ENCODE measurements at places on chromosomes 4 and X.

DNA sequence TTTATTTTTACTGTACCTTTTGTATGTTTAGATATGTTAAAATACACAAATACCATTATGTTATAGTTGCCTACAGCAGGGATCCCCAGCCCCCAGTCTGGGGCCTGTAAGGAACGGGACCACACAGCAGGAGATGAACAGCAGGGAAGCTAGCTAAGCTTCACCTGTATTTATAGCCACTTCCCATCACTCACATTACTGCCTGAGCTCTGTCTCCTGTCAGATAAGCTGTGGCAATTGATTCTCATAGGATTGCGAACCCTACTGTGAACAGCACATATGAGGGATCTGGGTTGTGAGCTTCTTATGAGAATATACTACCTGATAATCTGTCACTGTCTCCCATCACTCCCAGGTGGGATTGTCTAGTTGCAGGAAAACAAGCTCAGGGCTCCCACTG is 73.9 kb downstream of the BMPR1B start:
- DNase-seq = no peak

- no peak for DNase-seq
These were observed 37.1 kb upstream of the IRAK1 start for GRCh38 chrX:154056770-154057241.

DNA sequence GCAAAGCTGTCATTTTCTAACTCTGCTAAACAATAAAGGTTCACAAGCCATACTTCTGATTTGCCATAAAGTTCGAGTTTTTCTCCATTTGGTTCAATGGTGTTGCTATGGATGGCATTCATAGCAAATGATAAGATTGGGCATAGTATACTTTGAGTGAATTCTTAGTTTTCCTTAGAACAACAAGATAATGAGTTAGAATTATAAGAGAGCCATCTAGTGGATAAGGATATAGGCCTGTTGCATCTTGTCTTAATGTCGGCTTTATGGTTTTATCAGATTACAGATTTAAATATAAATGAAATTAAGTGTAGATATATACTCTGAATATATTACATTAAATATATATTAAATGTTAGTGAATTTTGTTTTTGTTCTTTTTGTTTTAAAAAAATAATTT is 644.6 kb downstream of the IL1RAPL1 start:
- DNase-seq = no peak

GRCh38 chr4:72969976-72970375 is 99.5 kb downstream of the COX18 start:
- no peak for DNase-seq

DNA sequence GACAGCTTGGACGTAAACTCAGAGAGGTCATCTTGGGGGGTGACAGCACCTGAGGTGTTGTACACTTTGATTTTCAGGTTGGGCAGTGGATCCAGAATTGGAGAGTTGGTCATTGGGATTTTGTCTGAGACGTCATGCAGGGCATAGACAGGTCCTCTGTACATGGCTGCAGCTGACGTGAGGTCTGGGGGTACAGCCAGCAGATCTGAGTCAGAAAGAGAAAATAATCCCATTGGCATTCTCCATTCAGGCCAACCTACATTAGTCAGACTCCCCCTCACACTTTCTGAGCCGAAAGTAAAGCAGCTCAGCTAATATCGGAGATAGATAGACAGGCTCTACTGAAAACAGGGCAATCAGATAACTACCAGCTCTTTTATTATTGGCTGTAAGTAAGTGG is 329.7 kb downstream of the UNC5C start:
- no peak for DNase-seq

DNA sequence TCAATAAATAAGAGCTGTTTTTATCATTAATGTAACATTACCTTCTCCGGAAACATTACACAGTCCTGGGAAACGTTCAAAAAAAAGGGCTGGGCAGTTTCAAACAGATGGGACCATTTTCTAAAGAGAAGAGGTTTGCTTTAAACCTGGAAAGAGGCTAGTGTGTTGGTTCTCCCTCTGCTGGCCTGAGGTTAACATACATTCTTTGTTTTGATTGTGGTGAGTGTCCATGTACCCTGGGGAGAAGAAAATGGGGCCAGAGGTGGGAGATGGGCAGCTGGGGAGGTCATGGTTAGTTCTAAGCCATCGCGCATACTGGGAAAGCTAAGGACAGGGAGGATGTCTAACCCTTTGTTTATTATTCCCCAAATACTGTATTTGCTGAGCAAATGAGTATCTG is 194.7 kb downstream of the CPEB2 start:
- peak; percentile 45 for DNase-seq
